ENCODE measurements at places on chromosomes 16 and 17.

DNA sequence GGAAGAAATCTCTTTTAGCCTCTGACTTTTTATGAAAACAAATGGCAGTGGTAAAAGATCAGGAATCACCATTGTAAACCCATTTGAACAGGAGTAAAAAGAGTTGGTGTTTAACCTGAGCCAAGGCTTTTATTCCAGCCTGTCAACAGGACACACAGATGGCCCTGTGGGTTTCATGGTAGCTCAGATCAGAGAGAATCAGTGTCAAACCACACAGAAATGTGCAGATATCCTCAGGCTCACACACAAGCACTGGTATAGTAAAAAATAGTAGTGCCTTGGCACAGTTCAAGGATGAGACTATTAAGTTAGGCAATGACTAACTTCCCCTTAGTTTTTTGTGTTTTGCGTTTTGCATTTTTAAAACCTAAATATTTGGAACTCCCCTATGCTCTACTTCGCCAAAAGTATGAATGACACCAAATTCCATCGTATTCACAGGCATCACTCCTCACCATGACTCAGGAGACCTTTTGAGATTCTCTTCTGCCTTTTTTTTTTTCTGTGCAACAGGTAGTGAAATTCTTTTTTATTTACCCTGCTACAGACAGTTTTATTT, 1200.0 kb downstream of the CDH11 start:
- no peak for DNase-seq

GRCh38 chr17:71821511-71821910, 299.3 kb upstream of the SOX9 start:
- no peak for DNase-seq

DNA sequence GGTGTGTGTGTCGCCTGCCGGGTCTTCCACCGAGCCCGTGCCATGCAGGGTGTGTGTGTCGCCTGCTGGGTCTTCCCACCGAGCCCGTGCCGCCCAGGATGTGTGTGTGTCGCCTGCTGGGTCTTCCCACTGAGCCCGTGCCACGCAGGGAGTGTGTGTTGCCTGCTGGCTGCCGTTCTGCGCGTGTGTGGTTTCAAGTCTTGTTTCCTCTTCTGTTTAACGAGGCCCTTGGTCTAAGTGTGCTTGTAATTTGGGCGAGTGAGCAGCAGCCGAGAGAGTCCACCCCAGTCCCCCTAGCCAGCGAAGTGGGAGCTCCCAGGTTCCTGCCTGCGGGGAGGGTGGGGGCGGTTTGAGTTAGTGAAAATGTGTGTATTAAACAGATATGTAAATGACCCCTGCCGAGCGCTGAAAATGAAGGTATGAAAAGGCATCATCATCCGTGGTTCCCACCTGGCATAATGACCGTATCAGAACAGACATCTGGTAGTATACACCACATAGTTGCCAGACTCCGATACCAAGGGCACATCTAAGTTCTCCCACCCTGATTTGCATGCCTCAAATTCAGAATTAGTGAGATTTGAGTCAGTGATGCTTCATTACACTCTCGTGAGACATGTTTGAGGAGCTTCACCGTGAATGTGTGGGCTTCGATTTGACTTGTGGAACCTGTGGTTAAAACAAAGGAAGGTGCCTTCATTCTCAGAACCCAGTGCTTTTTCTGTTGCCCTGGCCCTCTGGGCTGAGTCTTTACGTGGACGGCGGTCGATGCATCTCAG, 114.5 kb upstream of the CHMP6 start:
- no peak for DNase-seq

GRCh38 chr17:63358111-63358839, 87.8 kb downstream of the CYB561 start:
- no peak for DNase-seq

DNA sequence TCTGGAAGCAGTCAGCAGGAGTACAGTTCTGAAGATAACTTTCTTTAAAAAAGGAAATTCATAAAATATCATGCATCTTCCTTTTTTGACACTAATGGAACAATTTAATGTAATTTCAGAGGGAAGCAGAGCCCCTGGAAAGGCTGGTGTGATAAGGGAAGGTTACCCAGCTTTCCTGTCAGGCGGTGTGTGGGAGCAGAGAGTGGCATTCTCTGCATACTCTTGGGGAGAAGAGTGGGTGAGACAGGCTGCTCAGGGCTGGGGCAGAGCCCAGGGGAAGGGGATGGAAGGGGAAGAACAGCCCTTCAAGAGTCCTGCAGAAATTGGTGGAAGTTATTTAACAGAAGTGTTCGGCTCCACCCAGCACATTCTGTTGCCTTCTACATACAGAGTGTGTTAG, 84.7 kb downstream of the PRKCB start:
- DNase-seq: no peak

GRCh38 chr17:349666-350065, 2.9 kb downstream of the RPH3AL start:
- no peak for DNase-seq

DNA sequence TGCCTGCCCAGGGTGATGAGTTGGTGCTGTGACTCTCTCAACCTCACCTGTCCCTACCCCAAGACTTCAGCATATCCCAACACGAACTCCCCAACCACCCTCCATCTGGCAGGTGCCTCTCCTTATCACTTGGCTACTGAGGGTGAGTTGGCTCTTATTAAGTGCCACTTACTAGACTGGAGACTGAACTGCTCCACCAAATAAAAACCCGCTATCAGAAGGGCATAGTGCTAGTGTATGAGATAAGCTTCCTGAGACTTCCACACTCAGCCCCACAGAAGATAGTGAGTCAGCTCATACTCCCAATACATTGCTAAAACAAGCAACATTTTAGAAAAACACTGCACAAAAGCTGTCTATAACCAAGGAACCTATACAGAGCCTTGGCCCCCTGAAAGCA, 16.0 kb upstream of the CCL18 start:
- no peak for DNase-seq

DNA sequence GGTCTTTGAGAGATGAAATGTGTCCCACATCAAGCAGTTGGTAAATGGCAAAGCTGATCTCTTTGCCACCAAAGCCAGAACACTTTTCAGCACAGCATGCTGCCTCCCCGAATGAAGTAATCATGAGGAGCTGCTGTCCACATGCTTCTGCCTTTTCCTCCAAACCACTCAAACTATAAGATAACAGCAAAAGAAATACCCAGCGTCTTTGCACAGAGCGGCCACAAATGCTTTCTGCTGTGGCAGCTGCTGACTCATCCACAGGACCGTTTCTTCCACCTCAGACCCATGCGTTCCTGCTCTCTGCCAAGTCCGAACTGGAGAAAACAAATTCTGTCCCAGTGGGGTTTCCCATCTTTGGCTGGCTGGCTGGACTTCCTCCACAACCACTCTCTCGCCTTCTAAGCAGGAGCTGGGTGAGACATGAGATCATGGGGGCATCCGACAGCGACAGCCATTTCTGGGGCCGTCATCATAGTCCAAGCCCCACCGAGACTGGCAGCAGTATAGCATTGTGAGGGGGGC, 27.1 kb downstream of the TBC1D3B start:
- no peak for DNase-seq

GRCh38 chr16:48182979-48183537, 27.3 kb upstream of the ABCC12 start:
- no peak for DNase-seq

GRCh38 chr17:26809033-26809432, 484.9 kb upstream of the WSB1 start:
- DNase-seq: no peak

- no peak for DNase-seq
Observed at GRCh38 chr16:84194470-84195200, 3.7 kb downstream of the ADAD2 start.

GRCh38 chr16:73848993-73849392, 447.6 kb upstream of the PSMD7 start:
- no peak for DNase-seq

GRCh38 chr16:1323296-1324239, 9.9 kb upstream of the BAIAP3 start:
- DNase-seq: no peak

DNA sequence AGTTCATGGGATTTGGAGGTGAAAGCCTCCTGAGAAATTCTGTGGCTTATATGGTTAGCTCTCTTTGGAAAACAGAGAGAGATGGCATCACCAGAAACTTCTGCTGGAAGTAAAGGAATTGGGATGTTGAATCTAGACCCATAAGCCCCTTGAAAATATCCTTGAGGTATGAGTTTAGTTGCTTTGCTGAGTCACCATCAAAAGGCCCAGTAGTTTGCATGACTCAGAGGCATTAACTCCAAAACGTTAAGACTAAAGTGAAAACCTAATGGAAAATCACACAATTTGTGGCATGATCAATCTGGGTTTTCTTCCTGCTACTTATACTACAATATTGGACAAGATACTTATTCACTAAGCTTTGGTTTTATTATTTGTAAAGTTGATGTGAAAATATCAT, 349.2 kb upstream of the SALL1 start:
- no peak for DNase-seq

DNA sequence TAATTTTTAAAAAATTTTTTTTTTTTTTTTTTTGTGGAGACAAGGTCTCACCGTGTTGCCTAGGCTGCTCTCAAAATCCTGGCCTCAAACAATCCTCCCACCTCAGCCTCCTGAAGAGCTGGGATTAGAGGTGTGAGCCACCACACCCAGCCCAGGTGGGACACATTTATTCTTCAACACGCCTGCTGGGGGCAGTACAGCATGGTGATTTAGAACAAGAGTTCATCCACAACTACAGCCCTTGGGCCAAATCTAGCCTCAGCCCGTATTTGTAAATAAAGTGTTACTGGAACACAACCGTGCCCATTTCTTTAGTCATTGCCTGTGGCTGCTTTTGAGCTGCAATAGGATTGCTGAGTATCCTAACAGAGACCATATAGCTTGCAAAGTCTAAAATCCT, 92.8 kb downstream of the KATNIP start:
- DNase-seq: no peak

GRCh38 chr16:75624921-75625334, 1.8 kb upstream of the ADAT1 start:
- DNase-seq: no peak

DNA sequence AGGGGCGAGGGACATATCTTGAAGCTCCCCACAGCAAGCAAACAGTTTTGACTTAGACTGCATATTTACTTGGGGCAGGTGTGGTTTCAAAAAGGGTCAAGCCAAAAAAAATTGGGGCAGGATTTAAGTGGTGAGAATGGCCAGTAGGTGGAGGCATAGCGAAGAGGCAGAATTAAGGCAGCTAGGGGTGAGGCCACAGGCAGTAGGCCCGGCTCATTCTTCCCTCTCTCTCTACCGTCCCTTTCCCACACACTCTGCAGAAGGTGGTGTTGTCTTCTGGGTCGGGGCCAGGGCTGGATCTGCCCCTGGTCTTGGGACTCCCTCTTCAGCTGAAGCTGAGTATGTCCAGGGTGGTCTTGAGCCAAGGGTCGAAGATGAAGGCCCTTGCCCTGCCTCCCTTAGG, 2.6 kb downstream of the SHBG start:
- no peak for DNase-seq

- no peak for DNase-seq
Observed at GRCh38 chr16:29802416-29802935, 3.9 kb upstream of the MAZ start.

- peak; percentile 36 for DNase-seq
Observed at GRCh38 chr17:18225642-18226283, 328 bp downstream of the LLGL1 start.

GRCh38 chr16:66473654-66474519, 46.8 kb downstream of the BEAN1 start:
- no peak for DNase-seq

GRCh38 chr17:6811510-6811909, 20.0 kb downstream of the TEKT1 start:
- DNase-seq: no peak

- DNase-seq: no peak
Observed at GRCh38 chr16:10668322-10669045, 26.2 kb downstream of the TEKT5 start.

- no peak for DNase-seq
Observed at GRCh38 chr17:58911741-58912343, 156.2 kb downstream of the PPM1E start.

DNA sequence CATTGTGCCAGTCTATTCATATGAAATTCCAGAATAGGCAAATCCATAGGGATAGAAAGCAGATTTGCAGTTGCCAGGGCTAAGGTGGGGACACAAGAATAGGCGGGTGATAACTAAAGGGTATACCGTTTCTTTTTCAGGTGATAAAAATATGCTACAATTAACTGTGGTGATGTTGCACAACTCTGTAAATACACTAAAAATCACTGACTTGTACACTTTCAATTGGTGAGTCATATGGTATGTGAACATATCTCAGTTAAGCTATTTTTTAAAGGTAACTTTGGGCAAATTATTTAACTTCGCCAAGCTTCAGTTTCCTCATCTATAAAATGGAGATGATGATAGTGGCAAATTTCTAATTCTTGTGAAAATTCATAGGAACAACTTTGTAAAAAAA, 65.9 kb downstream of the CDYL2 start:
- DNase-seq: no peak

- DNase-seq: no peak
Observed at GRCh38 chr16:57412584-57412983, 8.0 kb downstream of the CCL17 start.

- DNase-seq: no peak
Observed at GRCh38 chr16:4689091-4689671, 4.2 kb upstream of the NUDT16L1 start.

GRCh38 chr16:59522826-59523225, 788.7 kb upstream of the GOT2 start:
- DNase-seq: no peak

- DNase-seq: no peak
Observed at GRCh38 chr17:59520251-59520650, 45.2 kb upstream of the DHX40 start.

- DNase-seq: no peak
Observed at GRCh38 chr17:41652461-41652970, 28.1 kb upstream of the KRT17 start.

DNA sequence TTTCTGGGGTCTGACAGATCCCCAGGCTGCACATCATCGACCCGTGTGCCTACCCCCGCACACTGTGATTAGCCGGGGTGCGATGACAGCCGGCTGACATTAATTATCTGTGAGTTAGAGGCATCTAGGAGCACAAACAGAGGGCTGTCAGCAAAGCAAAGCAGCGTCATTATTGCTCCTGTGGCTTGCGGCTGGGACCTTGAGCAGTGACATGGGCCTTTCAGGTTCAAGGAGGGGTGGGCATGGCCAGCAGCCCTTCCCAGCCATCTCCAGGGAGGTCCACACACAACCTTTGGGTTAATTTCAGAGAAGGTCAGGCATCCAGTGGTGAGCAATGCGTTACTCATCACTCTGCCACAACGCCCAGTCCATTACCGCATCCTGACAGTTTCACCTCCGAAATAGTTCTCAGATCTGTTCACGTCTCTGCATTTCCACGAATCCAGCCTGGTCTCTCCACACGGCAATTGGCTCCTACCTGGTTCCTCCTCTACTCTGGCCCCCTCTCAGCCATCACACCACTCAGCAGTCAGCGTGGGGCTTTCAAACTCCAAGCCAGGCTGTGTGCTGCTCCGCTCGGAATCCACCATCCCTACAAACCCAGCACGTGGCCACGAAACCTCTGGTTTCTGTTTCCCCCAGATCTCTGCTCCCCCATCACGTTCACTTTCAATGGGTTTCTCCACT, 249.7 kb upstream of the C16orf82 start:
- no peak for DNase-seq

- DNase-seq: no peak
Observed at GRCh38 chr17:15777717-15778116, 45.6 kb downstream of the TBC1D26 start.

- DNase-seq: no peak
Observed at GRCh38 chr17:16199093-16199492, 16.2 kb downstream of the NCOR1 start.

All from NK-92 treated with Interleukin-12 subunit alpha and Interleukin-12 subunit beta, amount 100 ng/mL, for 24 hours (cell line).